ENCODE measurements at places on chromosomes 2 and 18. TPM values are rescaled to one million over a fixed set of nuclear protein-coding genes. Genes with fewer than 3 reads are reported as not detected.

EMILIN1 gene
- total RNA-seq = 1.5 TPM

CYP26B1 gene
- 8.6 TPM for total RNA-seq

HTR2B gene
- total RNA-seq = 0.17 TPM

MEIS1 gene
- 2.3 TPM for total RNA-seq

GALR1 gene
- not detected for total RNA-seq

DRC1 gene
- total RNA-seq = 0.33 TPM

FEV gene
- total RNA-seq = not detected

FOXD4L1 gene
- 0.40 TPM for total RNA-seq

UGT1A5 gene
- 1.3 TPM for total RNA-seq

NBAS gene
- 53.3 TPM for total RNA-seq

BOD1L2 gene
- not detected for total RNA-seq

PCARE gene
- not detected for total RNA-seq

DSG4 gene
- not detected for total RNA-seq

ORMDL1 gene
- 44.3 TPM for total RNA-seq

LOXL3 gene
- 1.8 TPM for total RNA-seq

NAT8 gene
- total RNA-seq = not detected

RNU2-63P gene
- 6.8 TPM for total RNA-seq

MDH1 gene
- total RNA-seq = 112 TPM

VWC2L gene
- not detected for total RNA-seq

C2orf15 gene
- total RNA-seq = 2.0 TPM

LONRF2 gene
- 0.02 TPM for total RNA-seq

ICOS gene
- not detected for total RNA-seq

All from mammary epithelial cell (primary cell).